ENCODE measurements at places on chromosomes 3 and 15. TPM values are rescaled to one million over a fixed set of nuclear protein-coding genes. Genes with fewer than 3 reads are reported as not detected.

GRCh38 chr3:14889205-14889604, 58.2 kb upstream of the NR2C2 start:
- no peak for DNase-seq

The PLCH1 gene
- total RNA-seq, result 12.1 TPM

The ITIH1 gene
- total RNA-seq, result not detected

The DNAJC17 gene
- 30.7 TPM for total RNA-seq

GRCh38 chr3:46127503-46127902, 80.6 kb downstream of the CCR1 start:
- no peak for DNase-seq

DNA sequence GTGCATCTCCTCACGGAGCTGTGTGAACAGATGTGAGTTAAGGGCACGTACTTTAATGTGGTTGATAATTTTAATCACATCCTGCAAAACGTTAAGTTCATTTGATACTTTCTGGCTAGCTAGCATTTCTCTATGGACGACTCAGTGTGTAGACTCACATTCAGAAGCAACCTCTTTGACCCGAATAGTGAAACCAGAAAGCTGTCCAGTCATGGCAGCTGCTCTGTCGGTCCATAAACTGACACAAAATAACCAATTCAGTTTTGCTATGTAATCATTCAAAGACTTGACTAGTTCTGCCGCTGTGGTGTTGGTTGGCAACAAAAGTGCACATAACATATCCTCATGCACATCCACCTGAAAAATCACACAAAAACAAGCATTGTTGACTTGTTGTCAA, 3.7 kb upstream of the GFM1 start:
- DNase-seq, result no peak

The CCR2 gene
- total RNA-seq, result 17.8 TPM

DNA sequence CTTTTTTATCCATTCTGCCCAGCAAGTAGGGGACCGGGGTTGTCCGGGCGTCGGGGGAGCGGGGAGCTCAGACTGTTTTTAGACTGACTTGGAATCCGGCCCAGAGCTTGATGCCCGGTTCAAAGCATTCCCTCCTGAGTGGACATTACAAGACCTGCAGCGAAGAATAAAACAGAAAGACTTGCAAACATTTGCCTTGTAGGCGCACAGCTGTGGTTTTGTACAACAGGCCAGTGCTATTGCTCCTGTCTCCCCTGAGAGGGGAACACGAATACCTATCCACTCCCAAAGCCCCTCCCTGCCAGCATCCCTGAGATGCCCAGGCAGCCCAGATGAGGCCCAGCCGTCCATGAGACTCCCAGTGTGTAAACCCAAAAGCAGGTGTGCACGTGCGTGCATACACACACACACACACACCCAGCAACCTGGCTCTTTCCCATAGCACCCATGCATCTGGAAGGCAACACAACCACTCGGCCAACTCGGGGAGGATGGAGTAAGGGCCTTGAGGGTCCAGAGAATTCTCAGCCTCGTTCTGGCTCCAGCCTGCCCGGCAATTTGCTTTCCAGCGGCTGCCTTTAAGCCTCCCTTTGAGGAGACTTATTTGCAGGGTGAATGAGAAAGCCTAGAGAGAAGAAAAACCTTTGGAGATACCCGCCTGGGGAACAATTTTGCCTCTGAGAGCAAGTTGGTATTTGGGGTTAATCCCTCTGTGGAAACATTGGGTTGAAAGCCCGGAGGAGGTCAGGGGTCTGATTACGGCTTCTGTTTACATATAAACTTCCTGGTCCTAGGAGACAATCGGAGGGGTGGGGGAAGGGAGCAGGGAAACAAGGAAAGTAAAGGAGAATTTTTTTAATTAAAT, 161.0 kb upstream of the HES1 start:
- no peak for DNase-seq

GRCh38 chr15:68353421-68354135, 76.0 kb downstream of the FEM1B start:
- DNase-seq, result no peak

The CGNL1 gene
- total RNA-seq, result 54.9 TPM

GRCh38 chr3:17302774-17303173, 418.0 kb downstream of the PLCL2 start:
- DNase-seq, result no peak

DNA sequence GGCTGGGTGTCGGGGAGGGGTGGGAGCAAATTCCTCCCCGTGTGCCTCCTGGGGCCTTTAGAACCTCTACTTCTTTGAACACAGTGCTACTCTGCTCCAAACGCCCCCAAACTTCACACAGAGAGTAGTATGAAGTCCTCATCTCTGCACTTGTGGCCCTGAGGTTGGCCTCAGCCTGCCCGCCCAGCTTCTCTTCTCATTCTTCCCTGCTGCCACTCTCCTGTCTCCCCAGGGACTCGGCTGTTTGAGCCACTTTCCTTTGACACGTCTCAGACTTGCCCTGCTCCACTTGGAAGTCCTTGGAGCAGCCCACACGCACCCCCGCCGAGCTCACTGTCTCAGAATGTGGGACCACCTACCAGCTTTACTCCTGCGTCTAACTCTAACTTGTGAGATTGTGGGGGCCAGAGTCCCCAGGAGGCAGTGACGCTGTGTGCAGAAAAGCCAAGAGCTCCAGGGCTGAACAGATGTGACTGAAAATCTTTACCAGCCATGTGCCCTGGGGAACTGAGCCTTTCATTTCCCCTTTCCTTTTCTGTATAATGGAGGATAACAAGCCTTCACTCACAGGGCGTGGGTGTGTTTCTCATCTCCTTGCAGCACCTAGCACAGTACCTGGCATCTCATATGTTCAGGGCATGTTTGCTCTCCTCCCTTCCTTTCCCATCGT, 233.6 kb upstream of the CTDSPL start:
- DNase-seq, result no peak

The TM6SF1 gene
- 25.4 TPM for total RNA-seq

The EPHB3 gene
- total RNA-seq, result 7.8 TPM

DNA sequence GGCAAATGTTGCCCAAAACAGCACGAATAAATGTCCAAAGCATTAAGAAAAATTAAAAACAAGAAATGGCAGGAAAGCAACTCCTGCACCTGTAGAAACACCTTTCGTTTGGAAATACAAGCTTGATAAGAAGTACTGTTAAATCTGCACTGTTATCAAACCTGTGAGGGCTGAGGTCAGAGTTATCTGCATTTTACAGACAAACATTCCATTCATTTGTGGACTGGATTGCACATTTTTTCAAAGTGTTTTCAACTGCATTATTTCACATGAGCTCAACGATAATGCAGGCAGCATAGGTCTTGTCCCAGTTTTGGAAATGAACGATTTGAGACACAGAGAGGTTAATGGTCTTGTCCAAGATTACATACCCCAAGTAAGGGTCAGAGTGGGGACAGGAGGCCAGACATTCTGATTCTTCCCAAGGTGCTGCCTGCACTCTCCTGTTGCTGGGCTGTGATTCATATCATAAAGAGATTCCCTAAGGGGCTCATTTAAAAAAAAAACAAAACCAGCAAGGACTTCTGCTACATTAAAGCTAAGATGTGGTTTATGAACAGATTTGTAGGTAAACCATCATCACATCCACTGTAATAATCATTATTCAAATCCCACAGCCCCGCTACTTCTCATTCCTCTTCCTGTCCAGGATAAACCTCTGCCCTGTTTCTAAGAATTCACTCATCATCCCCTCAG, 13.0 kb downstream of the GUCA1C start:
- no peak for DNase-seq

The USP50 gene
- not detected for total RNA-seq

GRCh38 chr3:140585828-140586227, 92.0 kb upstream of the TRIM42 start:
- DNase-seq, result no peak

The SPATA12 gene
- total RNA-seq, result 0.38 TPM

The CASR gene
- 0.20 TPM for total RNA-seq

All from upper lobe of right lung (tissue), 1 donor.